Stomach (tissue), 19 donors: ENCODE measurements at places on chromosomes 2 and 18. TPM values are rescaled to one million over a fixed set of nuclear protein-coding genes. Genes with fewer than 3 reads are reported as not detected.

DNA sequence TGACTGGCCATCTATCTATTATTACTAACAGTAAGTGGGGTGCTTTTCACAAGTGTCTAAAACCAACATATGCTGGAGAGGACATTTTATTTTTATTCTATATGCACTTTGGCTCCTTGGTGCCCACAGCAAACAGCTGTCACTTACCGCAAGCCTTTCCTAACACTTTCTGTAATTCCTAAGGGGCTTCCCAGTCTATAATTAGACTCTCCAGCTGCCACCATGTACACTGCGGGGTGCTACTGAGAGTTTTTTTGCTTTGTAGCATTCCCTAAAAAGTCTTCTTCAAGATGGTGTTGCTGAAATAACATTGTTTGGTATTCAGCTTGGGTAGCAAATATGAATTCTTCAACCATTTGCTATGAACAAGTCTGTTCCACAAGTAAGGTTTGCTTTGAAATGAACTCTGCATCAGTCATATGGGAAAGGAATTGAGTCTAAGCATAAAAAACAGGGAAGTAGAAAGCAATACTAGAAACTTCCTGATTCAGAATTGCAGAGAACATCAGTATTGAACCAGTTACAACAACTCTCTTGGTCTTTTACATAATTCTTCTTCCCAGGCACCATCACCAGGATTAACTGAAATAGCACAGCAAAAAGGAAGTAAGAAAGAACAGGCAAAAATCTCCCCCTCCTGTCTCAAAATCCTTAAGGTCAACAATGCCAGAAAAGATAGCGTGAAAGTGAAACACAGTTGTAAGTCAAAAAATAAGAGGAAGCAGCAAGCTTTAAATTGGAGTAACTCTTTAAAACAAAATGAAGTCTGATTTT, 28.6 kb downstream of the EPB41L3 start:
- DNase-seq = no peak

- no peak for DNase-seq
These were observed 27.2 kb upstream of the MFSD6 start for GRCh38 chr2:190380962-190381412.

- DNase-seq = no peak
These were observed 81.9 kb downstream of the TMEM18 start for GRCh38 chr2:595141-595815.

DNA sequence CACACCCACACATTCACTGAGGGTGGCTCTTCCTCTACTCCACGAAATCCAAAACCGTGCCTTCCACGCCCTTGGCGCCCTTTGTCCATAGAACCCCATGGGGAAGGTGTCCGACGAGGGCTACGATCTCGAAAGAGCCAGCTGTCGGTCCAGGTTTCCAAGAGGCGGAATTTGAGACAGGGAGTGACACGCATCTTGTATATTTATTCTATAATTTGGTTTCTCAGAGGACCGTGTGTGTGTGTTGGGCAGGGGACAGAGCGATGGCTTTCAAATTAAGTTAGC, 726 bp downstream of the C2orf69 start:
- DNase-seq = no peak

DNA sequence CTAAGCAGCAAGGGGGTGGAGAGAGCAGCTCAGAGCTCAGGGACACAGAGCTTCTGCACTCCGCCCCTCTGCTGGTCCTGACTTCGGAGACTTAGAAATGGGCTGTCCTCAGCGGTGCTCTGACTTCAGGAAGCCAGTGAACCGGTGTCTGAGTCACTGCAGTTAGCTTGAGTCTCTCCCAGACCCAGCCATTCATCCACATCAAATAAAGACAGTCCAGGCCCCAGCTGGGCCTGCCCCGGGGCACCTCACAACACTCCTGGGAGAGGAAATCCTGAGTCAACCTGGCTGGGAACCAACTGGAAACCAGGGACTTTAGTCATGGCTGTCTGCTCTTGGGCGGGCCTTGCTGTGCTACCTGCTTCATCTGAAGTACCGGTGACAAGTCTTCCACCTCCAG, 5.4 kb upstream of the ITGB6 start:
- peak; percentile 61 for DNase-seq

- DNase-seq = no peak
These were observed 600.1 kb downstream of the ARHGAP15 start for GRCh38 chr2:143729296-143729814.

GRCh38 chr2:47023332-47023731, 107.7 kb upstream of the MCFD2 start:
- no peak for DNase-seq

DNA sequence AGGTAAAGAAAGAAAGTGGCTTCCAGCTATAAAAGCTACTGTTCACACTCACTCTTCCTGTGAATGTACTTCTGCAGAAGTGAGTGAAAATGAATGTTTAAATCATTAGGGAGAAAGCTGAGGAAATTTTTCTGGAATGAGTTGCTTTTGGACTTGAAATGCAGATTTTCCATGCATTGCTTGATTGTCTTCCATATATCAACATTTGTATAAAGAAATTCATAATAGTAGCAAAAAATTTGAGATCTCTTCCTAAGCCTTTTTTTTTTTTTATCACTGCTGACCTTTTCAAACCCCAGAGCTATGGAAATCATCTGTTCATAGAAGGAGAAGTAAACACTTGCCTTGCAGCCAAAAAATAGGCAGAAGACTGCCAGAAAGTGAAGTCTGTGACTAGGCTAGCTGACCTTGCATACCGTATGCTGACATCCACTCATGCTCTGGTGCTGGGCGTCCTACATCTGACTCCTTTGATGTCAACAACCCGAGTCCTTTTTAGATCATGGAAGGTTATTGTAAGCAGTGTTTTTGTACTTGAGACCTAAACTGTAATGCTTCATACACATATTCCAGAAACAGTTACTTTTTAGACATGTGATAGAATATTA, 154.5 kb upstream of the RASGRP3 start:
- peak; percentile 71 for DNase-seq

DNA sequence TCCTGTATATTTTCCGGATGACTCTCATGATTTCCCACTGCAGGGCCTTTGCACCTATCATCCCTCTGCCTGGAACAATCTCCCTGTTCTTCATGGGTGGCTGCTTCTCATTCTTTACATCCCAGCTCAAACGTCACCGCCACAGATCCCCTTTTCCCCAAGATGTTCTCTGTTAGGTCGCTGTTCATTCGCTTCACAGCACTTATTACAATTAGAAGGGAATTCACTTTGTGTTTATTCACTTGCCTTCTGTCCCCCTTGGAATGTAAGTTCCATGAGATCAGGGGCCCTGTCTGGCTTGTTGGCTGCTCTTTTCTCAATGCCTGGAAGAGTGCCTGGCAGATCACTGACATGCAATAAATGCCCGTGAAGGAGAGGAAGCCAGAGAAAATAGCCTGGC, 106.7 kb downstream of the FOXI3 start:
- DNase-seq = no peak

DNA sequence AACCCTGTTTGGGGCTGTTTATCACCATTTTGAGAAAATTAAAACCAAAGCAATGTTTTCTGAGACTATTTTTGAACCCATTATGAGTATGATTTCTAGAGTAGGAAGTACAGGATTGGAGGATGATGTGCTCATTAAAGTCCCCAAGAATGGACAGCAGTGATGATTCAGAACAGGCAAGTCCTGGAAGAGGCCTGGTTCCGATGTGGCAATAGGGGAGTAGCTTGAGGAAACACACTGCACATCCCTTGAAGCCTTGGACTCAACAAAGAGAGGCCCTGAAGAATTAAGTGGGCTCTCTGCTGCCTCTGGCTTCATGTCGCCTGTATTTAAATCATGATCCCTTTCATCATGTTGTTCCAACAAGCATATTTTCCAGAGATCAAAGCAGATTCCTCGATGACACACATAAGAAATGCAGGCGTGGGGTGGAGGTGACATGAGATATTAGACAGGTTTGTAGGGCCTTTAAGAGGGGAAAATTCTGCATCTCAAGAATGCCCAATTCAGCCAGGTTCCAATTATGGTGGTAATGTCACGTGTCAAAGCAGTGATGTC, 242.2 kb downstream of the FHOD3 start:
- no peak for DNase-seq

DNA sequence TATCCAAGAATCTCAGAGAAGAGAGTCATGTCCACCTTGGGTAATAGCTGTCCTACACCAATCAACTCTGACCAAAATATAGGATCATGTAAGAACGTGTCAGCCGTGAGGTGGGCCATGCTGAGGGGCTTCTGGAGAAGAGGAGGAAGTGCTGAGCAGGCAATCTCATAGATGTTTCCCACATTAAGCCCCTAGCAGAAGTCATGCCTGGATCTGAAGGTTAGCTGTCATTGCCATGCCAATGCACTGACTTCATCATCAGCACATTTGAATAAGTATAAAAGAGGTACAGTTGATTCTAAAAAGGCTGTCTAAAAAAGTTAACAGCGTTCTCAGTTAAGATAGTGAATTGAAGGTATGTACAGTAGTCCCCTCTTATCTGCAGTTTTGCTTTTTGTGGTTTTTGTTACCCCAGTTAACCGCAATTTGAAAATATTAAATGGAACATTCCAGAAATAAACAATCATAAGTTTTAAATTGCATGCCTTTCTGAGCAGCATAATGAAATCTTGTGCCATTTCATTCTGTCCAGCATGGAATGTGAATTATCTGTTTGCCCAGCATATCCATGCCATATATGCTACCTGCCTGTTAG, 67.2 kb upstream of the TMEM17 start:
- DNase-seq = no peak

GRCh38 chr2:9256570-9257043, 50.0 kb downstream of the ASAP2 start:
- no peak for DNase-seq

- no peak for DNase-seq
These were observed 85.0 kb upstream of the CREB1 start for GRCh38 chr2:207444756-207445155.

GRCh38 chr2:179344280-179344964, 79.8 kb upstream of the SESTD1 start:
- DNase-seq = no peak

- DNase-seq = peak; percentile 82
These were observed 310.9 kb downstream of the PRKCE start for GRCh38 chr2:45962177-45962921.

- no peak for DNase-seq
These were observed 910.8 kb upstream of the CDH2 start for GRCh38 chr18:29087616-29088246.

DNA sequence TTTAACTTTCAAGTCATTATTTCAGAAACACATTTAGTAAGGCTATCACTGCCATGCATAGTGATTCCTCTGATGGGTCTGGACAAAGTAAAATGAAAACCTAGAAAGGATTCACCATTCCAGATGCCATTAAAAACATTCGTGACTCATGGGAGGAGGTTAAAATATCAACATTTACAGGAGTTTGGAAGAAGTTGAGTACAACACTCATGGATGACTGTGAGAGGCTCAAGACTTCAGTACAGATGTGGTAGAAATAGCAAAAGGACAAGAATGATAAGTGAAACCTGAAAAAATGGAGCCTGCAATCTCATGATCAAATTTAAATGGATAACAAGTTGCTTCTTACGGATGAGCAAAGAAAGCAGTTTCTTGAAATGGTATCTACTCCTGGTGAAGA, 5.8 kb upstream of the TWSG1 start:
- no peak for DNase-seq

DNA sequence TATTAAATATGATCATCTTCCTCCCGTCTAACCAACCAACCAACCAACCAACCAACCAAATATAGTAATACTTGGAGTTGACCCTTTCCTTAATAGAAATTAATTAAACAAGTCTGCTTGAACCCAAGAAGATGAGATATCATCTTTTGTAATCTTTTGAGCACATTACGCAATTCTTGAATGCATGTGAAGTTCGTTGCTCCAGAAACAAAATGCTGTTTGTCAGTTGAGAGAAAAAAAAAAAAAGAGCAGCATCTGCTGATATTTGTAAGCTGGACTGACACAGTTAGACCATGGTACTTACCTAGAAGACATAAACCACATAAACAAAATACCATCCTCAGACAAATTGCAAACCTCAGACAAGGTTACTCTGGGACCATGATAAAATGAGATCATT, 9.2 kb upstream of the SERPINB2 start:
- DNase-seq = no peak

DNA sequence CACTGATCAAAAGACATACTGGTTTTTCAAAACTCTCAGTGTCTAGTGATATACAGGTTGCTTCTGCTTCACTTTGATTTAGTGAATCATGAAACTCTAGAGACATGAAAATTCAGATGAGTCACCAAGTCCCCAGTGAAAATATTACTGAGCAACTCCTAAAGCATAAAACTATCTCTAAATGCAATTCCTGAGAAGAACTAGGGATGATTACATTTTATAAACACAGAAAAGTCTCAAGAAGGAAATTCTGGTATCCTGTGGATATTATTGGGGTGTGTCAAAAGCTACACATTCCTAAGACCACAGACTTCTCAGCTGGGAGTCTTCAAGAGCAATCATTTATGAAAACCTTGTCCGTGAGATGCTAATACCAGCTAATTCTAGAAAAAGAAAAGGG, 9.7 kb downstream of the LRRTM4 start:
- no peak for DNase-seq

DNA sequence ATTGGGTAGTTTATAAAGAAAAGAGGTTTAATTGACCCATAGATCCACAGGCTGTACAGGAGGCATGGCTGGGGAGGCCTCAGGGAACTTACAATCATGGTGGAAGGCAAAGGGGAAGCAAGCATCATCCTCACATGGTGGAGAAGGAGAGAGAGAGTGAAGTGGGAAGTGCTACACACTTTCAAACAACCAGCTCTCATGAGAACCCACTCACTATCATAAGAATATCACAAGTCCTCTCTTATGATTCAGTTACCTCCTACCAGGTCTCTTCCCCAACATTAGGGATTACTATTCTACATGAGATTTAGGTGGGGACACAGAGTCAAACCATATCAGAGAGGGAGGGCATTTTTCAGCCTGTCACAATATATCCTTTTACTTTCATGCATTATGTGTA, 22.7 kb upstream of the DOCK10 start:
- no peak for DNase-seq

- no peak for DNase-seq
These were observed 71.6 kb downstream of the GNAL start for GRCh38 chr18:11760498-11761167.

- no peak for DNase-seq
These were observed 177.6 kb upstream of the CDH20 start for GRCh38 chr18:61155586-61155985.

DNA sequence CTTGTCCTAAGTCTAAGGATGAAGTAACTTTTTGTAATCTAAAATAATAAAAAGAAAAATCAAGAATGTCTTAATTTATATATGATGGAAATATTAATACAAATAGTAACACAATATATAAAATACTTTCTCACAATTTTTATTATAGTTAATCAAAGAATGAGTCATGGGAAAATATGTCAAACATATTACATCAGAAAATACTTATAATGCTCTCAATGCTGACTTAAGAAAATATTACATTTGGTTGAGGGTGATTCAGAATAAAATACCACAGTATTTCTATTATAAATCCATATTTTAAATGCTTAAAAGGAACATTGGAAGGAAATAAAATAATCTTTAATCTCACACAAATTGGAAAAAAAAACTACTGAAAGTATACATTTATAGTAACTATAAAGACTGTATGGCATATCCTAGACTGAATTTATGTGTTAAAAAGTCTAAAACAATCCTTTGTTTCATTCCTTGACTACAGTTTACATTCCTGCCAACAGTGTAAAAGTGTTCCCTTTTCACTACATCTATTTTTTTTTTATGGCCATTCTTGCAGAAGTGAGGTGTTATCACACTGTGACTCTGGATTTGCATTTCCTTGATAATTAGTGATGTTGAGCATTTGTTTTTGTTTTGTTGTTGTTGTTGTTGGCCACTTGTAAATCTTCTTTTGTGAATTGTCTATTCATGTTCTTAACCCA, 1573.5 kb upstream of the ACVR2A start:
- DNase-seq = no peak

The TRIM43B gene
- not detected for total RNA-seq

The IL36A gene
- not detected for total RNA-seq

The ASAP2 gene
- 55.4 TPM for total RNA-seq

The SGPP2 gene
- 27.4 TPM for total RNA-seq
